Cerebellar cortex (tissue), 1 donor: ENCODE measurements at places on chromosomes 7 and 10.

DNA sequence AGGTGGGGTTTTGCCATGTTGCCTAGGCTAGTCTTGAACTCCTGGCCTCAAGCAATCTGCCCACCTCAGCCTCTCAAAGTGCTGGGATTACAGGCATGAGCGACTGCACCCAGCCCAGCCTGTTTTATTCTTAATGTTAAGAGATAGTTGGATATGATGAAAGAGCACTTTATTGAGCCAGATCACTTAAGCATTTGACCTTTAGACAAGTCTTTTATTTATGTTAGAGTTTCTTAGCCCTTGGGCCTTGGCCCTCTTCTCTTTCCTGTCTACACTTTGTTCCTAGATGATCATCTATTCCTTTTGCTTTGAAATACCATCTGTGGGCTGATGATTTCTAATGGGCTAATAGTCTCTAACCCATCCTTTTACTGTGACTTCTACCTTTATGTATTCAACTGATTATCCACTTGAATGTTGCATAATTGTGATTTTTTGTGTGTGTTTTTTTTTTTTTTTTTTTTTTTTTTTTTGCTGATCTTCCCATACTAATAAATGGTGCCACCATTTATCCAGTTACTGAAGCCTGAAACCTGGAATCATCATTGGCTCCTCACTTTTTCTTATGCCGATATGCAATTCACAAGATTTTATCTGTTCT is 34.8 kb downstream of the BTRC start:
- no peak for DNase-seq

DNA sequence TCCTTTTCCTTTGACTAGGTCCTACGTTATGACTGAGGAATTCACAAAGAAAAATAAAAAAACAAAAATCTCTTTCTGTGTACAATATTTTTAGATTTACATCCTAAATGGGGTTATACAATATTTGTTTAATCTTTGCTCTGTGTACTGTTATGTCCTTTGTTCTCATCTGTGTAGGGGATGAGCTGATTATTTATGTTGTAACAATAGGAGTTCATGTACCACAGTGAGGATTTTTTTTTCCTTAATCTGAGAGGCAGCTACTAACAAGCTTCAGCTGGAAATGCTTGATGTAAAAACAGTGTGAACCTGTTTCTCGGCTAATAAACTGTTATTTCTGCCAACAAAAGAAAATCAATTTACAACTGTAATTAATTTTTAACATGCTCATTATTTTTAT is 58.0 kb downstream of the ORC5 start:
- DNase-seq, result peak; percentile 55

GRCh38 chr10:11234857-11235531 is 217.3 kb downstream of the CELF2 start:
- DNase-seq, result no peak

- no peak for DNase-seq
Observed at GRCh38 chr7:135803143-135803542, 54.5 kb upstream of the FAM180A start.

DNA sequence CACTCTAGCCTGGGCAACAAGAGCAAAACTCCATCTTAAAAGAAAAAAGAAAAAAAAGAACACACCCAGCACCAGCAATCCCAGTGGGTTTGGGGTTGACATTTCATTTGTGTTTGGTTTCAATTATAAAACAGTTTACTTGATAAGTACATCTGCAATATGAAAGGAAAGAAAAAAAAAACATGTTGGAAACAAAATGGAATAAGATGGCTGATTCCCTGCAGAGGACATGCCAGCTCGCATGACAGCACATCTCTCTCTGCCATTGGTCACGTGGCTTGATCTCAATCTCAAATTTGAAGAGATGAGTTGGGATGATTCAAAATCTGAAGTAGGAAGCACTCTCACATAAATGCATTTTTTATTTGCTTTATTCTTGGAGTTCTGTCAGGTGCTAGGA is 28.0 kb downstream of the MYOF start:
- DNase-seq, result no peak

DNA sequence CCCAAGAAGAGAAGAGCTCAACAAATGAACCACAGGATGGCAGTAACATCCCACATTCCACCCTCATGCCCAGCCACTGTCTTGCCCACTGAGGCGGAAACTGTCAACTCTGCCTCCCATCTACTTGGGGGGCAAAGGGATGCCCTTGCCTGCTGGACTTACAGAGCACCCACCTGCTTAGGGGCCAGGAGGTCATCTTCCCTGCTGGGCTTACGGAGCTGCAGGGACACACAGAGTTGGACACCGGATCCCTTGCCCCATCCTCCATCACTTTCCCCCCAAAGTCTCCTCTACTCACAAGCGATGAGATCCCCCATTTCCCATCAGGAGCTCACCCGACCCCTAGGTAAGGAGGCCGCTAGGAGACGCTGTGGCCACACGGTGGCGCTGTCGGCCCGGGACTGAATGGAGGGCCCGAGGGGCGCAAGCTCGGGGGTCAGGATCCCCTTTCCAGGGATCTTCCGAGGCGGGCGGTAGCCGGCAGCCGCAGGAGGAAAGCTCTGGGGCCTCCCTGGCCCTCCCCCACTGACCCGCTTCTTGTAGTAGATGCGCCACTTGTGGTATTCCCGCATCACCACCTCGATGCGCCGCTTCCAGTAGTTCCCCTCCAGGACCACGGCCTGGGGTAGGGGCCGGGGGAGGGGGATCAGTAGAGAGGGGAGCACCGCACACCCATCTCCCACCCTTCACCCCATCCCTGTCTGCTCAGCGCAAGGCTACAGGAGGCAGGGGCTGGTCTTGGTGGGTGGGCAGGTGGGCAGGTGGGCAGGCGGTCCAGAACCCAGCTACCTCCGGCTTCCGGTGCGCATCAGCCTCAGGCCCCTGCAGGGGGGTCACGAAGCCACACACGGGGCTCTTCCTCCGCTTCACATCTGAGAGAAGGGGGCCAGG is 17.3 kb downstream of the MLXIPL start:
- peak; percentile 59 for DNase-seq

GRCh38 chr7:13984831-13985685 is 4.4 kb downstream of the ETV1 start:
- DNase-seq, result peak; percentile 65

DNA sequence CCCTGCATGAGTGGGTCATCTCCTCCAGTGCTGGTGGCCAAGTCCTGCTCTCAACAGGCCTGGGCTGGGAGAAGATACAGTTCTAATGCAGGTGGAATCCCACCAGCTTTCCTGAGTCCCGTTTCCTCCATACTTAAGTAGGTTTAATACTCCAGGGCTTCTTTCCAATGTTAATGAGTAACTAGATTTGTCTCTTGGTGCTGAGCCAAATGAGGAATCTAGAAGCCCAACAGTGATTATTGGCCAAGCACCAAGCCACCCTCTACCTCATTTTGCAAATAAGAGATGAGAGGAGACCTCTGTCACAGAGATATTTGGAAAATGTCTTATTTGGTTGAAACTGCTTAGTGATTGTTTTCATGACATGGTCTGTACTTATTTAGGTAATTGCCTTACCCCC is 37.1 kb downstream of the STARD3NL start:
- DNase-seq, result no peak

GRCh38 chr7:42137941-42138340 is 99.1 kb downstream of the GLI3 start:
- DNase-seq, result no peak

- DNase-seq, result peak; percentile 22
Observed at GRCh38 chr10:128043259-128044045, 82.8 kb downstream of the MKI67 start.

DNA sequence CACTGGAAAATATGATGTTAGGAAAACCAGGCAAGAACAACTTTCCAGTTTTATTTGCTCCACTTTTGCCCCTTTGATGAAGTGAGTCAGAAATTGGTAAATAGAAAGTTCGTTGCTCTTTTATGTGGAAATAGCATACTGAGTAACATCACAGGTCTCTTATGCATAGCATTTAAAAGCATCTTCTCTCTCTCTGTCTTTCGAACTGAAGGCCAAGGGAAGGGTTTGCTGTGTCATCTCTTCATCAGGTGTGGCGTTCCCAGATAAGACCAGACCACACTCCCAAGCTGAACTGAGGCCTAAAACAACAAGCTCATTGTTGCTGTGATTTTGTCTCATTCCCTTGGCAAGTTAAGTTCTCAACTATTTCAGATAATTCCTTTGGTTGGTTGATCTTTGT is 131.8 kb upstream of the GRB10 start:
- DNase-seq, result no peak

DNA sequence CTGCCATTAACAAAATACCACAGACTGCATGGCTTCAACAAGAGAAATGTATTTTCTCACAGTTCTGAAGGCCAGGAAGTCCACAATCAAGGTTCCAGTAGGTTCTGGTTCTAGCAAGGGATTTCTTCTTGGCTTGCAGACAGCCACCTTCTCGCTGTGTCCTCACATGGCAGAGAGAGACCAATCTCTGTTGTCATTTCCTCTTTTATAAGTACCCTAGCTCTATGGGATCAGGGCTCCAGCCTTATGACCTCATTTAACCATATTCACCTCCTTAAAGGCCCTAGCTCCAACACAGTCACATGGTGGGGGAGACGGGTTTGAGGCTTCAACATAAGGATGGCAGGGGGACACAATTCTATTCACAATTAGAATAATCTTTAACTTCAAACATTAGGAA is 23.6 kb downstream of the ABI1 start:
- DNase-seq, result no peak

DNA sequence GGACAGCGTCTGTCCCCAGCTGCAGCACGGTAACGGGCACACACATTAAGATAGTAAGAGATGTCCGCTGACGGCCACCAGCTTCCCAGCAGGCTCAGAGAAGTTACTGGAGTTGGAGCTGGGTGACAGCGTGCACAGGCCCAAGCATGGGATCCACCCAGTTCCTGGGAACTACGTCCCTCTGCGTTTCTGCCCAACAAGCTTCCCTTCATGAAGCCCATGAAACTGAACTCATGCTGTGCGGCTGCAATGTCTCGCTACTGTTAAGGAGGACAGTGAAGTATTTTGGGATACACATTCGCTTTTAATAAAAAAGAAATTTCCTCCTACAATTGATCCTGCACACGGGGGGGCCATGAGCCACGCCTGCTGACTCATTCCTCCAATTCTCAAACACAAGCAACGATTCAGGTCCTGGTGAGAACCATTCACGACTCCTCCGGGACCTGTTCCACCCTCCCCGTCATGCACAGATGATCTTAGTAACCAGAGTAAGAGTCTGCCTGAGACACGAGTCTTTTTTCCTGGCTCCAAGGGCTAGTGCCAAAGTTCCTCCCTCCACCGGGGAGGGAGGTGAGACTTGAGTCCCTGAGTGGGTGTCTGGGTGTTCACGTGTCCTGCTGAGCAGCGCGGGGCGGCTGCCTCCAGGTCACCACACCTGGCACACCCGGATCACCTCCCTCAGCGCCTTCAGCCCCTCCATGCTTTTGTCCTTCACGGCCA is 2.6 kb downstream of the PSMG3 start:
- no peak for DNase-seq
